ENCODE measurements at places on chromosomes 4 and X.

GRCh38 chrX:63930140-63930539 lies 145.1 kb upstream of the ARHGEF9 start:
- no peak overlapping the region for H3K4me3 ChIP-seq
- H3K36me3 ChIP-seq = peaks cover 2% of the 10 kb centered on the region
- no peaks in the 10 kb centered on the region for H3K27me3 ChIP-seq
- DNase-seq = no peak
- no peak overlapping the region for H3K27ac ChIP-seq

DNA sequence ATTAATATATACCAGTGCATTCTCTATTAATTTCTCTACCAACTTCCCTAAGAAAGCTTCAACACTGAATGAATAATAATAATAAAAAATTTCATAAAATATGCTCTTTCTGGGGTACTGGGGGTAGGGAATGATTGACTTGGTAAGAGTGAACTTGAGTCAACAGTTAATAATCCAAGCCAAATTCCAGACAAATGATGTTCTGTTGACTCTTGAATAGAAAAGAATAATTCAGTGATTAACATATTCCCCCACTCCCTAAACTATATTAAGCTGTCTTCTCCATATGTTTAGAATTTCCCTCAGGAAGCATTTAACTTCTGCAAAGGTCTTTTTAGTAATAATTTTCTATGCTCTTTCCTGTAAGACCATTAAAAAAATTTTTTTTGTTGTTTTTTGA lies 12.3 kb downstream of the PGRMC2 start:
- no peaks in the 10 kb centered on the region for H3K27me3 ChIP-seq
- no peak overlapping the region for H3K27ac ChIP-seq
- H3K4me1 ChIP-seq = no peaks in the 10 kb centered on the region
- peaks cover 9% of the 10 kb centered on the region for H3K36me3 ChIP-seq
- no peak for DNase-seq

GRCh38 chr4:54118850-54119589 lies 19.1 kb downstream of the GSX2 start:
- no peak overlapping the region for H3K27ac ChIP-seq
- peaks cover 24% of the 10 kb centered on the region for H3K27me3 ChIP-seq
- H3K4me3 ChIP-seq = no peak overlapping the region

DNA sequence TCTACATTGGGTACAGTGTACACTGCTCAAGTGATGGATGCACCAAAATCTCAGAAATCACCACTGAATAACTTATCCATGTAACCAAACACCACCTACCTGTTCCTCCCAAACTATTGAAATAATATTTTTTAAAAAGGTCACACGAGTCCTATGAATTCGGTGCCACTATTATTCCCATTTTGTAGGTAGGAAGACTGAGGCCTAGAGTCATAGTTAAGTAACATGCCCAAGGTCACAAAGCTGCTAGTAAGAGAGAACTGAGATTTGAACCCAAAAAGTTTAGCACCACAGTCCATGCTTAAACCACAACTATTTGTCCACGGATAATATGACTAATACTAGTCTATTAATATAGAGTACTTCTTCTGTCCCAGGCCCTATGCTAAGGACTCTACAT lies 2.7 kb downstream of the ARHGEF6 start:
- H3K27me3 ChIP-seq = no peaks in the 10 kb centered on the region
- no peak overlapping the region for H3K27ac ChIP-seq
- no peak for DNase-seq
- no peak overlapping the region for H3K4me3 ChIP-seq
